ENCODE measurements at places on chromosomes 3 and 15.

- DNase-seq = no peak
These were observed 76.2 kb downstream of the SETD5 start for GRCh38 chr3:9473496-9474065.

GRCh38 chr3:54033761-54034160, 88.6 kb upstream of the CACNA2D3 start:
- no peak for DNase-seq

DNA sequence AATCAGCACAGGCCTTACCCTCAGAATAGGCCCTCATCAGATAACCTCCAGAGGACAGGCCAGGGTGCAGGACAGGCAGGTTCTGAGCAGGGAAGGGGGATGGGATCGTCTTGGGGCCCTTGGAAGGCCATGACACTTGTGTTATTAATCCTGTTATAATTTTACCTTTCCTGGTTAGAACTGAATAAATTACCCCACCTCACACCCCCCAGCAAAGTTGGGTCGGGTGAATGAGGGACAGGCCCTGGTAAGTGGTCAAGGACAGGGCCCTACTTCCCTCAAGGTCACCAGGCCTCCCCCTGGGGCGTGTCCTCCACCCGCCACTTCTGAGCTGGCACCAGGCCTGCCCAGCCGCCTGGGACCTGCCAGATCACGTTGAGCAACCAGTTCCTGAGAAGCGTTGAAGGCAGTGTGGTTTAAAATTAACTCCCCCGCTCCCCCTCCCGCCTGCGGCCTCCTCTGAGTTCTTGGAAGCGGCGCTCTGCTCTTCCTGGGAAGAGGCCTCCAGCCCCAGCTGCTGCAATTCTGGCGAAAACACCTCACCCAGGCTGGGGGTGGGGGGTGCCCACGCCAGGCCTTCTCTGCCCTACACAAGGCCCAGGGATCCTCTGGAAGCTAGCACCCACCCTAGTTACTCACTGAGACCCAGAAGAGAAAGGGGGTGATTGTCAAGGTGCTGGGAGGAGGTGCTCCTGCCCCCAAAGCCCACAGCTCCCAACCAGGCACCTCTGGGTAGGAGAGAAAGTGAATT, 10.6 kb downstream of the CISH start:
- peak; percentile 97 for DNase-seq

GRCh38 chr3:126621171-126621570, 33.8 kb downstream of the TXNRD3 start:
- no peak for DNase-seq

Data from CD4-positive, alpha-beta T cell treated with Interleukin-4 for 1 hour (primary cell).